ENCODE measurements at places on chromosomes 12 and 14.

DNA sequence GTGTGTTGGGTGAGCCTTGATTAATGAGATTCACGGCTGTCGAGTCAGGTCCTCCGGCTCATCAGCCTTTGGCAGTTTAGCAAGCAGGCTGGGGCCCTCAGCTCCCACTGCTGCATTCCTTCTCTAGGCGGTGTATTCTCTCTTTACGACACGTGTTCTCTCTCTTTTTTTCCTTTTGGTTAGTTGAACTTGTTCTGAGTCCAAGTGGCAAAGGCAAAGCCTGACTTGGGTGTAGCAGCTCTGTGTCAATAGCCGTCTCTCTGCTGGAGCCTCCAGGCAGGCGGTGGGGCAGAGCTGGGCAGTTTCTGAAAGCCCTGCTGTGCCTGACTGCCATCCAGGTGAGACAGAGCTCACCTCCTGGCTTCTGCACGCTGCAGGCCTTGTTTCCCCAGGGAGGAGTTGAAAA is 46.6 kb downstream of the SUSD6 start:
- no peak for DNase-seq

- DNase-seq: no peak
Observed at GRCh38 chr14:54209511-54210250, 187.1 kb upstream of the CDKN3 start.

DNA sequence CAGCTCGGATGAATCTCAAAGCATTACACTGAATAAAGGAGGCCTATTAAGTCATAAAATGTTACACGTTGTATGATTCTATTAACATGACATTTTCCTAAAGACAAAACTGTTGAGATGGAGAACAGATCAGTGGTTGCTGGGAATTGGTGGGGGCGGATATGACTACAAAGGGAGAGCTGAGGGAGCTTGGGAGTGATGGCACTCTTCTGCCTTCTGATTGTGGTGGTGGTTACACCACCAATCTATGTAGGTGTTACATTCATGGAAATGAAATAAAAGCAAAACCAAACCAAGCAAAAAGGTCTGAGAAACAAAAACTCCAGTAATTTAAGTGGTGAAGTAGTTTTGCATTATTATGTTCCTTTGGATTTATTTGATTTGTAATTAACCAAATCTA is 16.4 kb upstream of the EVL start:
- no peak for DNase-seq

- peak; percentile 67 for DNase-seq
Observed at GRCh38 chr14:24135834-24136683, at the start of gene PSME1. Gene PSME1, plus strand, starts transcription at chr14:24136194. Its CDS starts 69 bp downstream, at chr14:24136263.

- DNase-seq: no peak
Observed at GRCh38 chr12:51390891-51391282, 319 bp downstream of the GALNT6 start.

- no peak for DNase-seq
Observed at GRCh38 chr14:43803076-43803689, 703.9 kb downstream of the FSCB start.

DNA sequence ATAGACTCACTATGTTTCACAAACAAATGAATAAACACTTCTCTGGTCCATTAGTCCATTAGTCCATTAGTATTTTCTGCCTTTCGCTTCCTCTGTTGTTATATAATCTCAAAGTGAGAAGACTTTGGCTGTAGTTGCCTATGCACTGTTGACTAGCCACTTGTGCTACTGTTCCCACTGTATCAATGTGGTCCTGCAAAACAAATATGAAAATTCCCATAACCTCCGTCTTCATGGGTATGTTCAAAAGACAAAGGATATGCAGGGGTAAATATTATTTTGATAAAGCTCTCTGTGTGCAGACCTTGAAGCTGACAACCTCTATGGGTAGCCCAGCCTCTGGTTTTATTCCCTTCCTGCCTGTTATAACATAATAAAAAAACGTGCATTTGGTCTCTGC is 77.8 kb downstream of the DIO2 start:
- DNase-seq: no peak

DNA sequence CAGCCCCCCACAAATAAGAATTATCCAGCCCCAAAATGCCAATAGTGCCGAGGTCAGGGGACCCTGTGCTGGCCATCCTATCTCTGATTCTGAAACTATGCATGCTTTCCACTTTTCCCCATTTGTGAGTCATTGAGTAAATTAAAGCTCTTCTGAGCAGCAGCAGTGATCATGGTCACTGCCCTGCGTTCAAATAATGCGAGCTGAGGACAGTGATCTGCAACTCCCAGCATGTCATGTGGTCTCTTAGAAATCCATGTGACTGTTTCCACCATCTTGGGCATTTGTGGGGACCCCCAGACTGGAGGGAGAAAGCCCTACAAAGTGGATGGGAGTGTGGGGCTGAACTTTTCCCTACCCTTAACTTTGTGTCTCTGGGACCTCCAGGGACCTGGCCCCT is 53.8 kb downstream of the C14orf132 start:
- no peak for DNase-seq

DNA sequence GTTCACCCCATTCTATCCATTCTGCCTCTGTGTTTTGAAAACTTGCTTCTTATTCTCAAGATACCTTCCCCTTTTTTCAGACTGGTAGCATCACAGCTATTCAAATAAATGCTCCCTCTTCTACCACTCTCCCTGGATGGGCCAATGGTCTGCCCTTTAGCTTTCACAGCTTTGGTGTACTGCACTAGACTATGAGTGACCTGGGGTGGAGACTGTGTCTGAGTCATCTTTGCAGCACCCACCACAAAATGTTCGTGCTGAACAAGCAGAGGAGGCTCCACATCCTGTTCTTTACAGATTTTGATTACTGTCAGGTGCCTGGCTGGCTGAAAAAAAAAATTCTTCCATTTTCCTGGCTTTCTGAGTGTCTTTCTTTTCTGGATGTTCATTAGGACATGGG is 1104.1 kb upstream of the TMEM132C start:
- no peak for DNase-seq

DNA sequence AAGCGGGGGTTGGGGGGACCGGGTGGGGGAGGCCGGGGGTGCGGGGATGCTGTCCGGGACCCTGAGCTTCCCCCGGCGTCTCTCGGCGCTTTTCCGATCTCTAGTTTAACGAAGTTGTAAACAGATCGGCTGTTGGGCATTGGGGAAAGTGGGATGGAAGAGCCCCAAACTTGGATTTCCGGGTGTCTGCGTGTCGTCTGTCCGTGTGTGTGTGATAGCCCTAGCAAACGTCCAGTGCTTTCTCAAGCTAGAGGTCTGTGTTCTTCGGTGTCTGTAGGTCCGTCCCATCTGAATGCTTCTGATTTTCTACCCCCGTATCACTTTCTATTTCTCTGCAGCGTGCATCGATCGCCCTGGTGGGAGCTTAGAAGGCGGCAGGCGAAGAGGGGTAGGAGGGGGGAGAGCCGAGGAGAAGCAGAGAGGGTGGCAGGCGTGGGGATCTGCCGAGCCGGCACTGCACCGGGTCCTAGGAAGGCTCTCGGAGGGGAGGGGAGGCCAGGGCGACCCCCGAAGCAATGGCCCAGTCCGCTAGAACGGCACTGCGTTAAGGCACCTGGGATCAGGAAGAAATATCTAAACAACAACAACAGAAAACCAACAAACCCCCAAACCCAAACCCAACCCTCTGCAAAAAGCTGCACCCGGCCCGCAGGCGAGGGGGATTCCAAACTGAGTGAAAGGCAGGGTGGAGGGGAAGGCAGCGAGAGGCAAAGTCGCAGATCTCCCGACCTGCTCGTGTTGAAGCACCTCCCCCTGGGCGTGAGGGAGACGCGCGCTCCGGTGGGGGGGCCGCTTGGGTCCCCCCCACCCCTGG is 1.0 kb downstream of the KCNA1 start:
- no peak for DNase-seq

DNA sequence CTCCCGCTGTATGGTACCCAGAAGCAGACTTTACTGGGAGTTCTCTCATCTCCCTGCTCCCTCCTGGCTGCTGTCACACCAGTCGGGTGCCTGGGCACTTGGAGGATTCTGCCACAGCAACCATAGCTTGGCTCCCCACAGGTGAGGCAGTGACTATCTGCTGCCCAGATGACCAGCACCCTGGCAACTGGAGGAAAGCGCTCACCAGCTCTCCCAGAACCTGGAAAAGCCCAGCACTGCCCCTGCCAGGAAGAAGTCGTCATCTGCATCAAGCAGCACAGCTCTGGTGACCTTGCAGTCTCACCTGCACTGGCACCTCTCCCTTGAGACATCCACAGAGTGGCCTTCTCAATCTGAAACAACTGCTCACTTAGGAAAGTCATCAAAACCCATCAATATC is 31.9 kb upstream of the TC2N start:
- no peak for DNase-seq

DNA sequence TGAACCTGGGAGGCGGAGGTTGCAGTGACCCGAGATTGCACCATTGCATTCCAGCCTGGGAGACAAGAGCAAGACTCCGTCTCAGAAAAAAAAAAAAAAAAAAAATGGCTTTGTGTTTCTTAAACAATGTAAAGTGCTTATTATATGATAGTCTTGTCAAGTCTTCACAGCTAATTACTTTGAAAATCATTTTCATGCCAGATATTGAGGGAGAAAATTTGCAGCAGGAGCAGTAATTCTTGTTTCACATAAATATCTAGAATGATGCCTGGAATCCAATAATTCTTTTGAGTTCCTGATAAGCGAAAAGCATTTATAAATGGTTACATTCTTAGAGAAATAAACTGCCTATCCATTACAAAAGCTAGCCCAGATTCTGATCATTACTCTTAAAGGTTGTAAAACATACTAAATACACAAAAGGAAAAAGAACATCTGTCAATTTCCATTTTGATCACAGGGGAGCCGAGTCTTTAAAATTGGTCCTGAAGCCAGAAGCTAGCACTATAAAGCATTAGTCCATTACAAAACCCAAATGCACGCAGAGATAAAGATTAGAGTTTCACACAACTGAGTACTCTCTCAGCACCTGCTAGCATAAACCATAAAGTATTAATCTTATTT is 50.3 kb downstream of the IFT81 start:
- peak; percentile 1 for DNase-seq

GRCh38 chr12:27810756-27811155 is 30.7 kb upstream of the MANSC4 start:
- no peak for DNase-seq

DNA sequence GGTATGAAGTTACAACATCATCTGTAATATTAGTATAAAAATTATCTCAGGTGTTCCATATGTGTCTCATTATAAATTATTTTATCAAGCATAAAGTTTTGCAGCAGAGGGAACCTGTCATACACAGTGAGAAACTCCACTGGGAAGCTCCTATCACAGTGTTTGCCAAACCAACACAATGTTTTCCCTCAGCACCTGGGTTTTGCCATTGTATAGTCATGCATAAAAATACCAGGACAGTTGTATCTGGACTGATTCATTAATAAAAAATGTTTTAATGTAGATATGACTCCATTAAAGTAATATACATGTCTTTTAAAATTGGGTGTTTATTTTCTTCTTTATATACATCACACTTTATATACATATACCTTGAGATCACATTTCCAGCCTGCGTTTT is 56.6 kb downstream of the METTL25 start:
- DNase-seq: no peak

GRCh38 chr12:50934371-50934851 is 17.9 kb upstream of the HIGD1C start:
- DNase-seq: no peak

GRCh38 chr12:70619471-70620152 is 17.6 kb downstream of the PTPRB start:
- DNase-seq: no peak

- DNase-seq: no peak
Observed at GRCh38 chr14:103819503-103820307, 27.7 kb downstream of the PPP1R13B start.

GRCh38 chr12:127398016-127398710 is 868.8 kb upstream of the TMEM132C start:
- DNase-seq: no peak

GRCh38 chr12:114671443-114672411 is 12.2 kb downstream of the TBX3 start:
- no peak for DNase-seq

- DNase-seq: no peak
Observed at GRCh38 chr14:67933266-67933665, 113.7 kb downstream of the RAD51B start.

GRCh38 chr14:61256826-61257468 is 24.2 kb downstream of the TMEM30B start:
- no peak for DNase-seq

GRCh38 chr14:94458096-94458495 is 5.5 kb upstream of the SERPINA11 start:
- DNase-seq: no peak

- DNase-seq: no peak
Observed at GRCh38 chr14:53516261-53516774, 363.2 kb upstream of the DDHD1 start.

- DNase-seq: no peak
Observed at GRCh38 chr12:95851606-95852005, 7.1 kb upstream of the SNRPF start.

GRCh38 chr12:43694879-43695278 is 63.7 kb downstream of the PUS7L start:
- no peak for DNase-seq

DNA sequence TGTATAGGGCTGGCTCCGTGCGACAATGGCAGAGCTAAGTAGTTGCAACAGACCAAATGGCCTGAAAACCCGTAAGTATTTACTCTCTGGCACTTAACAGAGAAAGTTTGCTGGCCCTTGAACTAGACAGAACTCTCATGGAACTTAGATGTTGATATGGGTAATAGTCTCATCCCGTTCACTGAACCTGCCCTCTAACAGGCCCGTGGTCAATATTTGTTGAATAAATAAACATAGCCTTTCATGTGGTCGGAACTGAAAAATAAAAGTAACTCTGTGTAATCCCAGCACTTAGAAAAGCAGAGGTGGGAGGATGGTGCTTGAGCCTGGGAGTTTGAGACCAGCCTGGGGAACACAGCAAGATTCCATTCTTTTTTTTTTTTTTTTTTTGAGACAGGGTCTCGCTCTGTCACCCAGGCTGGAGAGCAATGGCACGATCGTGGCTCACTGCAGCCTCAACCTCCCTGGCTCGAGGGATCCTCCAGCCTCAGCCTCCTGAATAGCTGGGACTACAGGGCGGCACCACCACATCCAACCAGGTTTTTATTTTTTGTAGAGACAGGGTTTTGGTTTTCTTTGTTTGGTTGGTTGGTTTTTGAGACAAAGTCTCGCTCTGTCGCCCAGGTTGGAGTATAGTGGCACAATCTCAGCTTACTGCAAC is 29.7 kb downstream of the KDM2B start:
- no peak for DNase-seq

DNA sequence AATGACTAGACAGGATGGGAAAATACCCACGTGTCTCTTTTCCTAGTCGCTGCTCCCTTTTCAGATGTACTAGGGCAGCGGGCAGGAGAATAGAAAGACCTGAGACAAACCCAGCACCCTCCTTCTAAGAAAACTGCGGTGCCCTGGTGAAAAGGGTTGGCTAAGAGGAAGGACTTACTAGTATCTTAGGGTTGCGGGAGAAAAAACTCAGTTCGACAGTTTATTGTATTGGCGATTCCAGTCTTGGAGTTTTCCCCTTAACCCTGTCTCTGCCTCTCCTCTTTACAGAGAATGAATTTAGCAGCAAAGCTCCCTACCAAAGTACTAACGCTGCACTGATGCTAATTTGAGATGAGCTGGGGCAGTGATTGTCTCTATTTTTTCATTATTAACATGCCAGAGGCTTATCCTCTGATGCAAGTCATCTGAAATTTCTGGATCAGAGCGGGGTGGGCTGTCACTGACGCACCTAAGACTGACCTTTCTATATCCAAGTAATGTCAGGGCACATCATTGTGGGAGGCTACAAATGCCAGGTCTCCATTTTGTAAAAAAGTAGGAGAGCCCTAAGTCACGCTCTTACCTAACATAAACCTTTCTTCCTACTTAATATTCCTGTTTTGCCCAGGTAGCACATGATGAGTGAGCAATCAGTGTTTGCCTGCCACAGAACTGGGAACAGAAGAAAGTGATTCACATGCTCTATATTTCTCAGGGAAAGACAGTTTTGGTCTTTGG is 916 bp upstream of the PAWR start:
- no peak for DNase-seq
